ENCODE measurements at places on chromosomes 2 and 18. TPM values are rescaled to one million over a fixed set of nuclear protein-coding genes. Genes with fewer than 3 reads are reported as not detected.

The KANSL1L gene
- 4.4 TPM for total RNA-seq

The PCARE gene
- total RNA-seq = not detected

GRCh38 chr2:147320146-147320545, 524.7 kb upstream of the ACVR2A start:
- no peaks in the 10 kb centered on the region for H3K4me1 ChIP-seq
- no peak overlapping the region for H3K27ac ChIP-seq
- no peaks in the 10 kb centered on the region for H3K27me3 ChIP-seq
- no peak overlapping the region for H3K4me3 ChIP-seq
- DNase-seq = no peak
- peaks cover 5% of the 10 kb centered on the region for H3K36me3 ChIP-seq

GRCh38 chr2:8174641-8175257, 507.1 kb upstream of the ID2 start:
- peaks cover 5% of the 10 kb centered on the region for H3K27me3 ChIP-seq
- H3K4me3 ChIP-seq = no peak overlapping the region
- H3K36me3 ChIP-seq = no peaks in the 10 kb centered on the region
- DNase-seq = no peak
- no peak overlapping the region for H3K27ac ChIP-seq

DNA sequence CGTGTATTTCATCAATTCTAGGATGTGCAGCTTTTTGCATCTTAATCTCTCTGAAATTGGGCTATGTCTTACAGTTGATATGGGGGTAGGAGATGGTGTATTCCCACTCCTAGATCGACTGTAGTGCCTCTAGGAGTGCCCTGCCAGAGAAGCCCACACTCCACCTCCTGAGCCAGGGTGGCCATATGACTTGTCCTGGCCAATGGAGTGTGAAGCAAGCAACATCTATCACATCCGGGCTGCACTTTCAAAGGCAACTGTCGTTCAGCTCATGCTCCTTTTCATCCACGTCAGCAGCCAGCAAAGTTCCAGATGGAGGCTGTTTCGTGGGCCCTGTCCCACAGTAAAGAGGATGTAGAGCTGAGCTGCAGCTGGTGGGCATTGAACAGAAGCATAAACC, 149.4 kb upstream of the SLC1A4 start:
- no peak overlapping the region for H3K4me3 ChIP-seq
- H3K36me3 ChIP-seq = no peaks in the 10 kb centered on the region
- H3K27ac ChIP-seq = no peak overlapping the region
- H3K27me3 ChIP-seq = no peaks in the 10 kb centered on the region
- H3K4me1 ChIP-seq = peaks cover 10% of the 10 kb centered on the region
- peak; percentile 53 for DNase-seq

DNA sequence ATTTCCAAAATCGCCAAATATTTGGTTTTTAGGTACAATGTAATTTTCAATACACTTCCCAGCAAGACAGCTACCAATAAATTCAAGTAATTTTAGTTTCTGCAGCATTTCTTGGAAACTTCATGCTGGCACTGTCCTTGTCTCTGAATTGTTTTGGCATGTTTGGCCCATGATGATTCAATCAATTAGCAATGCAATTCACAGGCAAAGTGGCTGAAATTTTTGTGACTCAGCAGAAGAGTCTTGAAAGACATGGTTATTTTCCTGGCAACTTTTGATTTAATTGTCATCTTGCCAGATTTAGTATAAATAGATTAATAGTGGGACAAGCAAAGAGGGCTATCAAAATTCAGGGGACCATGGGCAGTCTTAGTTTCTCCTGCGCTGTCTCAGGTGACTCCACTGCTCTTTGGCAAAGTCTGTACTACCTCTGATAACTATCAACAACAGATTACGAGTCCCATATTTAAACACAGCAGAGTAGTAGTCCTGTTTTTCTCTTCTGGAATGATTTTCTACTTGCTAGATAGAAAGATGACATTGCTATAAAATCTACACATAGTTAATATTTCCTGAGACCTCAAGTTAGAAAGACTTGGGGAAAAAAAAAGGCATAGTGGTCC, 88.9 kb upstream of the CYP26B1 start:
- no peak overlapping the region for H3K27ac ChIP-seq
- no peaks in the 10 kb centered on the region for H3K27me3 ChIP-seq
- H3K4me1 ChIP-seq = peaks cover 6% of the 10 kb centered on the region
- no peaks in the 10 kb centered on the region for H3K36me3 ChIP-seq

All from activated naive CD4-positive, alpha-beta T cell treated with anti-CD3 and anti-CD28 coated beads for 36 hours (primary cell).